ENCODE measurements at places on chromosomes 6 and 20.

GRCh38 chr20:59082981-59083380 is 40.4 kb upstream of the PRELID3B start:
- peak; percentile 68 for DNase-seq

DNA sequence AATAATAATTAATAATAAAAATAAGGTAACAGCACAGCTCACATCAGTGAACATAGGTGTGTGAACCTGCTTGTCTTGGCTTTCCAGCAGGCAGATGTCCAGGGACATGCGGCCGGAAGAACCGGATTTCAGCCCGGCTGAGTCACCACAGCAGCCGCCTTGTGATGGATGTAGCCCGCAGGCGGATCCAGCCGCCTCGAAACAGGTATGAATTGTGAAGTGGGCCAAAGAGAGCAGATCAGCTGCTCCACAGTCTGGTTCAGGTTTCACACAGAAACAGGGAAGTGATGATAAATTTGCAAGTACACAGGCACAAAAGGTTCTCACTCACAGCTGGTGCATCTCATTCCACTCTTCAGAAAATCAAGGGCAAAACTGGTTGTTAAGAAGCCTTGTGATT is 55.1 kb downstream of the ID4 start:
- no peak for DNase-seq

- DNase-seq = no peak
These were observed 61.3 kb upstream of the MYLIP start for GRCh38 chr6:16067568-16067967.

DNA sequence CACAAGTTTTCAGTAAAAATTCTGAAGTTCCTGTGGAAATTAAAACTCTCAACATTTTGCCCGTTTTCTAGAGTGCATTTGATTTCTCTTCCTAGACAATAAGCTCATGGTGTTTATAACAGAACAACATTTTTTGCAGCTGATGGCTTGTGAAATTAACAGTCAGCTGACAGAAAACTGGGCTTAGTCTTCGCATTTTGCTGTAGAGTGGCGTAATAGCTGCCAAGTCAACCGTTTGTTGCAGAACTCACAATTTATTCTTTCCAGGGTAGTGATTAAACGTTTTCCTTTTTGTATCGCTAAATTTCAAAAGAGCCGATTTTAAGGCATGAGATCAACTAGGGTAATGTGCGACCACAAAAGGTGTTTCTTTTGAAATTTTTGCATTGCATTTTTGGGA is 1.4 kb downstream of the SPO11 start:
- DNase-seq = no peak

GRCh38 chr6:45483021-45483420 is 105.3 kb upstream of the SUPT3H start:
- DNase-seq = peak; percentile 95

GRCh38 chr6:148711833-148712654 is 34.8 kb upstream of the UST start:
- DNase-seq = peak; percentile 38

DNA sequence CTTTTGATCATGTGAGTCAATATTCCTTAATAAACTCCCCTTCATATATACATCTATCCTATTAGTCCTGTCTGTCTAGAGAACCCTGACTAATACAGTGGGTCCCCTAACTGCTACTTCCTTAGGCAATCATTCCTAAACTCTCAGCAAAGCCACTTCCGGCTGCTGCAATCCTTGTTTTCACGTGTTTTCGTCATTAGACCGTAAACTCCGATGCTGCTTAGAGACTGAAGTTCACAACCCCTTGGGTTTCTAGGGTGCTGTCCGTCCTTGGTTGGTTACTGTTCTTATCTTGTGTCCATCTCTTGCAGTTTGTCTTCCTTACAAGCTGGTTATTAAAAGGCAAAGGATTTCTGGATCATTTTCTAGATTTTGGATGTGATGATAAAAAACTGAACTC is 106.4 kb downstream of the GMPR start:
- DNase-seq = no peak

DNA sequence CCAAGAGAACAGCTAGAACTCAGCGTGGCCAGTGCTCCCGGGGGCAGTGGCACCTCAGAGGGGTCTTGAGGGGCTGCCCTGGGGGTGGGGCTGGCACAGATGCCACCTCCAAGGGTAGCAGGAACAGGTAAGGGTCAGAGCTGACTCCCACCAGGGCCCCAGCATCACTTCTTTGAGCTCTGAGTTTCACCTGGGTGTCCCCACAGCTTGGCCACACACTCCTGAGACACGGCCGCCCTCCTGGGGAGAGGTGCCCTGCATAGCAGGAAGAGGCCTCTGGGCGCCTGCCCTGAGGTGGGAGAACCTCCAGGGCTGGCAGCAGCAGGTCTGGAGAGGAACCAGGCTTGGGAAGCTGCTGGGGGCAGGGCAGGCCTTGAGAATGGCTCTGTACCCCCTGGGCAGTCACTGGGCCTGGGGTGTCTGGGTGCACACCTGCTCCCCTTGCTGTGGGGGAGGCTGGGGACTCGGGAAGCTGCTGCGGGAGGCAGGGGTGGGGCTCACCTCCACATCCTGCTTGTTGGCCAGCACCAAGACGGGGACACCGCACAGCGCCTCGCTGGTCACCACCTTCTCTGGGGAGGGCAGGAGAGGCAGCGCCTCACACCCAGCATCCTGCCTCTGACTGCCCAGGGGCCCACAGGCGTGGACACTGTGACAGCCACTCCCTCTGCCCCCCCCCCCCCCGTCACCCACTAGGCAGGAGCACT is 5.0 kb downstream of the TNFRSF6B start:
- no peak for DNase-seq

DNA sequence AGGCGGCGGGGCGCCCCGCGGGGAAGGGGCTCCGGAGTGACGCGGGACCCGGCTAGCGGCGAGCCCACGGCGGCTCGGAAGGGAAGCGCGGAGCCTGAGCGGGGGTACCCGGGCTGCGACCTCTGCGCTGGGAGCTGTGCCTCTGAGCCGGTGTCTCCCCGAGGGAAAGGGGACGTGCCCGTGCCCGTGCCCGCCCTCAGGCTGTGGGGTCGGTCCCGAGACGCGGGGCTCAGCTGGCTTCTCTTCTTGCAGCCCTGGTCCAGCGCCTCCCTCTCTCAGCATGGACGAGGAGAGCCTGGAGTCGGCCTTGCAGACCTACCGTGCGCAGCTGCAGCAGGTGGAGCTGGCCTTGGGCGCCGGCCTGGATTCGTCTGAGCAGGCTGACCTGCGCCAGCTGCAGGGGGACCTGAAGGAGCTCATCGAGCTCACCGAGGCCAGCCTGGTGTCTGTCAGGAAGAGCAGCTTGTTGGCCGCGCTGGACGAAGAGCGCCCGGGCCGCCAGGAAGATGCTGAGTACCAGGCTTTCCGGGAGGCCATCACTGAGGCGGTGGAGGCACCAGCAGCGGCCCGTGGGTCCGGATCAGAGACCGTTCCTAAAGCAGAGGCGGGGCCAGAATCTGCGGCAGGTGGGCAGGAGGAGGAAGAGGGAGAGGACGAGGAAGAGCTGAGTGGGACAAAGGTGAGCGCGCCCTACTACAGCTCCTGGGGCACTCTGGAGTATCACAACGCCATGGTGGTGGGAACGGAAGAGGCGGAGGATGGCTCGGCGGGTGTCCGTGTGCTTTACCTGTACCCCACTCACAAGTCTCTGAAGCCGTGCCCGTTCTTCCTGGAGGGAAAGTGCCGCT is 686 bp downstream of the ZGPAT start:
- DNase-seq = no peak

DNA sequence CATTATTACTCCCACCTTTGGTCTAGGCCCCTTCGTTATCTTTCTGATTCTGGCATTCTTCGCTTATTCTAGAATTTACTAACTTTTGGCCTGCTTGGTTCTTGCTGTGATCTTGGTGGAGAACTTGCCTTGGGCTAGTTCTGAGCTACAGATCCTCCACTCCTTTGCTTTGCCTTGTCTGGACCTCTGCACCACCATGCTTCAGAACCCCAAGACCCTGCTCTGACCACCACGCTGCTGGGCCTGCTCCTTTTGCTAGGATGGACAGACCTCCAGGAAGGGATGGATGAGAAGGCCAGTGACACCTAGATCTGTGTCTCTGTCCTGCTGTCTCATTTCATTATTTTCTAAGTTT is 30.4 kb upstream of the CCN2 start:
- no peak for DNase-seq

GRCh38 chr20:57145089-57145631 is 121.3 kb downstream of the BMP7 start:
- no peak for DNase-seq

GRCh38 chr20:60362531-60362930 is 404.3 kb downstream of the CDH26 start:
- DNase-seq = no peak

DNA sequence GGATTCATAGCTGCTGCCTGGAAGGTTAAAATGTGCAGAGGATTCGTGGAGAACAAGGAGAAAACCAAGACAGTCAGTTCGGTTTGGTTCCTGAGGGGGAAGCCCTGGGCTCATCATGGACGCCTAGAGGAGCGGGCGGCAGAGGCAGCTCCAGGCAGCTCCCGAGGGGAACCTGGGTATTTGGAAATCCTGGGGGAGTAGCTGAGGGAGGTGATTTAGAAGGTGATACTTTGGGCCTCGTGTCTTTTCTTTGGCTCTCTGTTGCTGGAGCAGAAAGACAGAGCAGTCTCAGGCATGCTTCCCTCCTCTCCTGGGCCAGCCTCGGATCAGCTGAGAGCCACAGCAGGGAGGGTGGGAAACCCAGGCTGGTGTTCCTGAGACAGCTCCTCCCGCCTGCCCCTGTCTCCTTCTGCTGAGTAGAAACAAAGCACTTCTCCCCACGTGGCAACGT is 139.5 kb downstream of the DLL1 start:
- no peak for DNase-seq

Measured in HCEC 1CT (cell line).